ENCODE measurements at places on chromosomes 1 and 21.

GRCh38 chr1:17055801-17056200 lies 2.0 kb upstream of the SDHB start:
- no peak for DNase-seq

DNA sequence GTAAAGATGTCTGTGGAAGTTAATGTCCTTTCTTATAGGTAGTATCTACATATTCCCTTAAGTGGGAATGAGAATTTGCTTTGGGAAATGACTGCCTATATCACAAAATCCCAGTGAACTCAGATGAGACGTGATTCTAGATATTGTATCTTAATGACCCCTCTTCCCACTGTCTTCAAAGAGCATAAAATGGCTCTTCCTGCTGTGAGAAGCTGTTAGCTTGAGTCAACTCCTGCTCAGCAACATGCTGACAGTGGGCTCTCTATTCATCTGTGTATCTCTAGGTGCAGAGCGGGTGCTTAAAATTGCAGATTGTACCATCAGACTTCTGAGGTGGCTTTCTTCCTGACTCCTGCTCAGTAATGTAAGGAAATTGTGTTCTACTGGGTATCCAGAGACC lies 100.6 kb downstream of the SPAG17 start:
- DNase-seq = no peak

GRCh38 chr1:155130272-155131006 lies 2.8 kb downstream of the EFNA1 start:
- DNase-seq = no peak

GRCh38 chr1:152479792-152480595 lies 30.6 kb upstream of the LCE5A start:
- DNase-seq = peak; percentile 51

GRCh38 chr1:191432817-191433216 lies 725.4 kb upstream of the RGS18 start:
- DNase-seq = no peak

GRCh38 chr1:229048896-229049295 lies 222.0 kb upstream of the RAB4A start:
- DNase-seq = no peak

GRCh38 chr1:210686841-210687240 lies 358.1 kb downstream of the HHAT start:
- DNase-seq = no peak

GRCh38 chr1:3245344-3245743 lies 176.3 kb downstream of the PRDM16 start:
- no peak for DNase-seq

DNA sequence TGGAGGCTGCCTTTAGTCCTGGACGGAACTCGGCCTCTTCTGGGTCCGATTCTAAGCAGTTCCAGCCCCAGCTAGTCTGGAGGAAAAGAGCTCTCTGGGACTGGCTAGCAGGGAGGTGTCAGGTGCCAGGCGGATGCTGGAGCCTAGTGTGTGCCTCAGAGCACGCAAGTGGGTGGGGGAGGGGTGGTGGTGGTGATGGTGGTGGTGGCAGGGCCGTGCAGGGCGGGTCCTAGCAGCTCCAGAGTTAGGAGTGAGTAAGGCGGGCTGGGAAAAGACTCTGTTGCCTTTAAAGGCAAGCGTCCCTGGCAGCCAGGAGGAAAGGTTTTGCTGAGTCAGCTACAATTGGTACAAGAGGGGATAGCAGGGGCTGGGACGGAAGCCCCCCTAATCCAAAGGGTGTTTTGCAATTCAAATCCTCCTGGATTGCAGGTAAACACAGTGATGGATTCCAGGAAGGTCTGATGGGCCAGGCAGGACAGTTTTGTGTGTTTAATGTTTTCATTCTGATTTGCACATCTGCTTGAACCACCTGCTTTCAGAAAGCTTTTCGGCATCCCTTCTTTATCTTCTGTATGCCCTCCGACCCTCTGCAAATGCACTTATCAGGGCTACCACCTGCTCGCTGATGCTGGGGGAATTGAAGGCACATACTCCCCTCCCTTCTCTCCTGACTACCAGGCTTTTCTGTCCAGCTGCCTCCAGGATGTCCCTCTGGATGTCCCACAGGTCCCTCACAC lies 4.1 kb upstream of the SLC2A1 start:
- DNase-seq = no peak

DNA sequence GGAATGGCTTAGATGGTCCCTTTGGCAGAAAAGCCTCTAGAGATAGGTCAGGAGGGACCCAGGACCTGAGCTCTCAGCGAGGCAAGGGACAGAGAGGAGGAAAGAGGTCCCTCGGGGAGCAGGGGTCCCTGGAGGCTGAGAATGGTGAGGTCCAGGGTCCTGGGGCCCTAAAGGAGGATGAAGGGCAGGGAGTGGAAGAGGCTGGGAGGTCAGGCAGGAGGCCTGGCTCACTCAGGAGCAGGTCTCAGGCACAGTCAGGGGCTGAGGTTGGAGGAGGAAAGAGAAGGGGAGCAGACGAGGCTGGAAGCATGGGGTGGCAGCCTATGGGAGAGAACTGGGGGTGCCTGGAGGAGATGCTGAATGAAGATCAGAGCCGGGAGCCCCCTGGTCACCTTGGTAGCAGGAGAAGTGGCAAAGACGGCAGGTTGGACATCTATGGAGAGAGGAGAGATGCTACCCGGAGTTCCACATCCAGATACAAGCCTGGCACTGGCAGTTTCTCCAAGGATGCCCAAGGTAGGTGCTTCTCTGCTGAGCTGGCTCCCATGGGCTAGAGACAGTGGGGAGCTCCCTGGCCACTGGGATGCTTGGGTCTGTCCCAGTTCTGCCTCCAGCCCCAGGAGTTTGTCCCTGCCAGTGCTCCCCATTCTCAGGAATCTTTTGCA lies 22.6 kb downstream of the IGFN1 start:
- DNase-seq = no peak

- DNase-seq = no peak
Measured at GRCh38 chr1:10661453-10661852, 135.0 kb downstream of the CASZ1 start.
